ENCODE measurements at places on chromosomes 11 and 22. TPM values are rescaled to one million over a fixed set of nuclear protein-coding genes. Genes with fewer than 3 reads are reported as not detected.
A peak's percentile ranks its signal among the peaks of the same experiment; 100 is the strongest.

GRCh38 chr22:39833093-39833492 lies 60.5 kb downstream of the ENTHD1 start:
- no peaks in the 10 kb centered on the region for H3K36me3 ChIP-seq
- DNase-seq = no peak
- H3K27ac ChIP-seq = no peak overlapping the region
- H3K27me3 ChIP-seq = peaks cover 15% of the 10 kb centered on the region
- H3K4me3 ChIP-seq = no peak overlapping the region

- peaks cover 3% of the 10 kb centered on the region for H3K27me3 ChIP-seq
- H3K4me3 ChIP-seq = no peak overlapping the region
- DNase-seq = no peak
- no peaks in the 10 kb centered on the region for H3K36me3 ChIP-seq
Measured at GRCh38 chr11:1871531-1871930, 18.6 kb downstream of the LSP1 start.

DNA sequence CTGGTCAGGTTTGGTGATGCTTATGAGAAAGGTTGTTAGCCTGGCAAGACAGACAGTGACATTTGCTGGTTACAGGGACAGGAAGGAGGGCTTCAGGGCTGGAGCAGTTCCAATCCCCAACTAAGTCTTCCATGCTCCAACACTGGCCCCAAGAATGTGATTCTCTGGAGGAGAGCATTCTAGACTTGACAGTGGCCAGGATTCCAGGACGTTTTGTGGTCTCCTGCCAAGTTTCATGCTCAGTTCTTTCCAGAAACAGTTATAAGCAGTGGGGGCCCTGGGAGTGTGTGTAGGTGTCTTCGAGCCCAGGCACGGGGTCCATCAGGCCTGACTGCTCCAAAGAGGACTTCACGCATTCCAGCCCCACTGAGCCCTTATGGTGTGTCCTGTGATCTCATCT lies 8.9 kb upstream of the GRK3 start:
- H3K27ac ChIP-seq = no peak overlapping the region
- H3K36me3 ChIP-seq = no peaks in the 10 kb centered on the region
- no peak for DNase-seq
- H3K4me1 ChIP-seq = no peaks in the 10 kb centered on the region
- no peak overlapping the region for H3K4me3 ChIP-seq

GRCh38 chr22:50605002-50605612 lies 4.5 kb downstream of the MAPK8IP2 start:
- H3K27me3 ChIP-seq = peaks cover 44% of the 10 kb centered on the region
- H3K4me3 ChIP-seq = no peak overlapping the region
- no peaks in the 10 kb centered on the region for H3K36me3 ChIP-seq
- no peak for DNase-seq
- no peak overlapping the region for H3K27ac ChIP-seq

- H3K36me3 ChIP-seq = peaks cover 2% of the 10 kb centered on the region
- no peak overlapping the region for H3K4me3 ChIP-seq
- peaks cover 26% of the 10 kb centered on the region for H3K4me1 ChIP-seq
- no peak for DNase-seq
- H3K27ac ChIP-seq = no peak overlapping the region
- H3K27me3 ChIP-seq = no peaks in the 10 kb centered on the region
Measured at GRCh38 chr11:96396637-96397036, 6.8 kb downstream of the JRKL start.

DNA sequence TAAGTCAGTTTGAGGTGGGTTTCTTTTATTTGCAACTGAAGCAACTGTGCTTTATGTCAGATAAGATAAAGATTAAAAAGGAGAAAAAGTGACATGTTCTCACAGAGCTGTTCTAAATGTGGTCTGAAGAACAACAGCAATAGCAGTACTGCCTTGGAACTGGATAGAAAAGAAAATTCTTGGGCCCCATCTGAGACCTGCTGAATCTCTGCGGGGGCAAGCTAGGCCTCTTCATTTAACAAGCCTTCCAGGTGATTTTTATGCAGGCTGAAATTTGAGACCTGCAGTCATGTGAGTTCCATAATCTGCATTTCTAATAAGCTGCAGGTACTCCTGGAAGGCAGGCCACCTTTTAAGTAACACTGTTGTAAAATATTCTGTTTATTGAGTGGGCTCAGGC lies 91.4 kb upstream of the CTSC start:
- H3K27me3 ChIP-seq = no peaks in the 10 kb centered on the region
- no peak overlapping the region for H3K27ac ChIP-seq
- no peaks in the 10 kb centered on the region for H3K4me1 ChIP-seq
- H3K4me3 ChIP-seq = no peak overlapping the region
- no peaks in the 10 kb centered on the region for H3K36me3 ChIP-seq
- no peak for DNase-seq

GRCh38 chr11:132911186-132911585 lies 621.1 kb downstream of the OPCML start:
- H3K4me1 ChIP-seq = peaks cover 8% of the 10 kb centered on the region
- H3K27ac ChIP-seq = no peak overlapping the region
- H3K27me3 ChIP-seq = peaks cover 12% of the 10 kb centered on the region
- no peak overlapping the region for H3K4me3 ChIP-seq
- no peak for DNase-seq

DNA sequence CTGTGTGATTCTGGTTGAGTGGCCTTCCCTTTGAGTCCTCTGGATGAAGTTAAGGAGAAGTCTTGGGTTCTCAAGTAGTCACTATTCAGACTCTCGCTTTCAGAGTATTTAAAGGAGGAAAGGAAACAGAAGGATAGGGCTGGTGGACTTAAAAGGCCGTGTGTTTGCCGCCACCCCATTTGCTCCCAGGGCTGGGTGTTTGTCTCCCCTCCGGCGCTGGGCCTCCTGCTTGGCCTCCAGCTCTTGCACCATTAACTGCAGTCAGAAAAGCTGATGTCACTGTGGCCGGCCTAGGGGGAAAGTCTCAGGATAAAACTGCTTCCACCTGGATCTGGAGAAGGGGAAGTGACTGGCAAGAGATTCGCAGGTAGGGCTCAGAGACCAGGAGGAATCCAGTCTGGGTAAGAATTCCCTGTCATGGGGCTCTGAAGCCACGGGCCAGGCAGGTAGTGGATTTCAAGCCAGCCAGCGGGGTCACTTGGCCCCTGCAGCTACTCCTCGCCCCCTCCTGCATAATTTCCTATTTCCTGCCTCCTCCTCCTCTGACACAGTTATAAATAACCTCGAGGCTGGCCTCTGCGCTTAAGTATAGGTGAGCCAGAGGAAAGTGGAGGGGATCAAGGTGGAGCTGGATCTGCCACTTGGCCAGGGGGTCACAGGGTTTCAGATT lies 17.1 kb downstream of the TIMP3 start:
- H3K4me3 ChIP-seq = no peak overlapping the region
- peaks cover 71% of the 10 kb centered on the region for H3K4me1 ChIP-seq
- H3K36me3 ChIP-seq = peaks cover 15% of the 10 kb centered on the region
- DNase-seq = no peak

- no peak overlapping the region for H3K4me3 ChIP-seq
- peaks cover 46% of the 10 kb centered on the region for H3K4me1 ChIP-seq
- no peak overlapping the region for H3K27ac ChIP-seq
- DNase-seq = no peak
- no peaks in the 10 kb centered on the region for H3K27me3 ChIP-seq
Measured at GRCh38 chr11:78363024-78363619, 54.5 kb downstream of the GAB2 start.

- H3K36me3 ChIP-seq = peaks cover 53% of the 10 kb centered on the region
- no peaks in the 10 kb centered on the region for H3K27me3 ChIP-seq
- DNase-seq = no peak
- H3K4me3 ChIP-seq = peak overlapping the region; percentile 97
Measured at GRCh38 chr11:128519338-128519737, 68.0 kb downstream of the ETS1 start.

CCDC179 gene
- total RNA-seq = not detected

CLCF1 gene
- 8.8 TPM for total RNA-seq

CNIH2 gene
- 2.3 TPM for total RNA-seq

FGF19 gene
- total RNA-seq = not detected

Measured in HFFc6 (cell line).